ENCODE measurements at places on chromosomes 5 and 9. TPM values are rescaled to one million over a fixed set of nuclear protein-coding genes. Genes with fewer than 3 reads are reported as not detected.

GRCh38 chr5:2206293-2207108, 323.8 kb upstream of the IRX4 start:
- DNase-seq = no peak

STRBP gene
- 8.1 TPM for total RNA-seq

GRIN1 gene
- not detected for total RNA-seq

DNA sequence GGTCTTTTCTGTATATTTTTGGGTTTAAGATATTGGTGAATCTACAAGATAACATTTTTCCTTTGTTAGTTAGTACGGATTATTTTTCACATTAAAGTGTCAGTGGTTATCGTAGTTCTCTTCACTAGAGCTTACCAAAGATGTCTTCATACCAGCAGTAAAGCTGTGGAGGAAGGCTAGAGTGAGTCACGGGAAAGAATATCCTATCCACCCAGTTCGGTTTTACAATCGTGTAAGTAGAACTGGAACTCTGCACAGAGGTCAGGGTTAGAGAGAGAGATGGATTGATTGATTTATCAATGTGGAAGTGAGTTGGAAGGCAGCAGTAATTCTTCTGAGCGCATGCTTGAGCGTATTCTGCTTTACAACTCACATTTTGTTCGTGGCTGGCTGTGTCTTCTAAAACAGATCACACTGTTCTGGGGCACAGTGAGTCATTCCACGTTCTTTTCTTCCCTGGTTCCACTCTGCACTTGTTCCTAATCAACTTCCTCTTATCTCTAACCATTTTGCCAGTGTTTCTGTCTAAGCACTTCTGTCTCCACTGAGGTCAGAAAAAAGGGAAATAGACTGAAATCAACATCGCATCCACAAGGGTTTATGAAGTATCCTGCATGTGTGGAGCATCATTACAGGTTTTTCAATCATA, 86.5 kb upstream of the ARRDC3 start:
- DNase-seq = no peak

DNA sequence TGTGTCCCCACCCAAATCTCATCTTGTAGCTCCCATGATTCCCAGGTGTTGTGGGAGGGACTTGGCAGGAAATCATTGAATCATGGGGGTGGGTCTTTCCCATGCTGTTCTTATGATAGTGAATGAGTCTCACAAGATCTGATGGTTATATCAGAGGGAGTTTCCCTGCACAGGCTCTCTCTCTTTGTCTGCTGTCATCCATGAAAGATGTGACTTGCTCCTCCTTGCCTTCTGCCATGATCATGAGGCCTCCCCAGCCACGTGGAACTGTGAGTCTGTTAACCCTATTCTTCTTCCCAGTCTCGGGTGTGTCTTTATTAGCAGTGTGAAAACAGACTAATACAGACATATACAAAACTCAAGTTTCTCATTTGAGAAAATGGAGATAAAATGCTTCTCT, 139.3 kb downstream of the FBXL7 start:
- DNase-seq = no peak

DNA sequence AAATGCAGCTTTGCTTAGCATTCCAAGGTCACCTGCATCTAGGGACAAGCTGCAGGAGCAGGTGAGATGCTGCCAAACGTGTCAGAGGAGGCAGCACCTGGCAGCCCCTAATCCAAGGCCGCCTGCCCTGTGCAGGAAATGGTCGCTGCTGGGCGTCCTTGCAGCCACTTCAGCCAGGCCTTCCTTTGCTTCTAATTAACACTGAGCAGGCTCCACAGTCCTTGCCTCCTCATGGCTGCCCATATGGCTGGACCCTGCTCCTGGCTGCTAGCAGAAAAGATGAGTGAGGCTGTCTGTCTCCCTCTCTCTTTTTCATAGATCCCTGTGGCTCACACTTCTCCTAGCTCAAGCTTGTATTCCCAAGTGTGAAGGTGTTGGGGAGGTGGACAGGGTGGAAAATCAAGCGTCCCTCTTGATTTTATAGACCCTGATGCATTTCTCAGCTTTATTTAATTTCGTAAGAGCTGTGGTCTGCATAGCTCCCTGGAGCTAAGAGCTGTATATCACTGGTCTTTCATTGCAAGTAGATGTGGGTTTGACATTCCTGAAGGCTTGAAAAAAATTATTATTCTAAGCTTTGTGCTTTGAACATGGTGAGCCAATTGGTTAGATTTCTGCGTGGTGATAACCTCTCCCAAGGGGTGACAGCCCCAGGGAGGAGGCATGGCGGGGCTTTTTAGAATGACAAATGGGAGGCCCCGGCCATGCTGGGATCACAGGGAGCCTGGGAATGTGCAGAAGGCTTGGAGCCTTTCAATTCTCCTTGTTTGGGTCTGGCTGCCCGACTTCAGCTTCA, 193.8 kb downstream of the SLIT3 start:
- DNase-seq = no peak

GAS1 gene
- 12.4 TPM for total RNA-seq

MXD3 gene
- 53.3 TPM for total RNA-seq

GRCh38 chr5:127506616-127507015, 10.8 kb upstream of the PRRC1 start:
- DNase-seq = no peak

- DNase-seq = peak; percentile 42
Measured at GRCh38 chr9:76835571-76836283, 70.2 kb downstream of the PRUNE2 start.

FOXI1 gene
- 0.59 TPM for total RNA-seq

DNA sequence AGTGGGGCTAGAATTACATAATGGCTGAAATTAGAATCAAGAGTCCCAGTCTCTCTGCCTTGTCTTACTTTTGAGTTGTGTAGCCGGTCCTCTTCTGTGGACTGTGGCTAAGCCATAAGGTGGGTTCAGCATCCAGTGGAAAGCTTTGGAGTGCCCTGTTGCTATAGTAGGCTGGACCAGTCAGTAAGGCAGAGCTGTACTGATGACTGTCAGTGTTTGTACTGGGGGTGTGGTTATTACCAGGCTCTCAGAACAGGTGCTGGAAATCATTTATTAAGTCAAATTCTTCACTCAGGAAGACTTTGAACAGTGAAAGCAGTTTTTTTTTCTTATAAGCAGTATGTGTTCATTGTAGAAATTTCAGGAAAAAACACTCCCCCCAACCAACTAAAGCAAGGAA, 129.4 kb downstream of the ZSWIM6 start:
- no peak for DNase-seq

SPINK1 gene
- total RNA-seq = not detected

CER1 gene
- not detected for total RNA-seq

DNA sequence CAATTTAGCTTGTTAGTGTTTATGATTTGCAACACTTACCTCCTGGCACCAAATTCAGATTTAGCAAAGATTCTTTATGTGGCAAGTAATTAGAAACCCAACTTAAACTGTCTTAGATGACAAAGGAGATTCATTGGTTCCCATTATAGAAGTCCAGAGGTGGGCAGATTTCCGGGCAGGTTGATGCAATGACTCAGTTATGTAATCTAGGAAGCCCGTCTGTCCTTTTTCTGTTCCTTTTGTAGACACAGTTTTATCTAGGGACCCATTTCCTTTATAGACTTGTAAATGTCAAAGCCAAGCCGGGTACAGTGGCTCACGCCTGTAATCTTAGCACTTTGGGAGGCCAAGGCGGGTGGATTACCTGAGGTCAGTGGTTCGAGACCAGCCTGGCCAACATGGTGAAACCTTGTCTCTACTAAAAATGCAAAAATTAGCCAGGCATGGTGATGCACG, 20.3 kb upstream of the ANKRD33B start:
- DNase-seq = no peak

- DNase-seq = peak; percentile 89
Measured at GRCh38 chr5:53874409-53874808, 314.0 kb downstream of the NDUFS4 start.

DNA sequence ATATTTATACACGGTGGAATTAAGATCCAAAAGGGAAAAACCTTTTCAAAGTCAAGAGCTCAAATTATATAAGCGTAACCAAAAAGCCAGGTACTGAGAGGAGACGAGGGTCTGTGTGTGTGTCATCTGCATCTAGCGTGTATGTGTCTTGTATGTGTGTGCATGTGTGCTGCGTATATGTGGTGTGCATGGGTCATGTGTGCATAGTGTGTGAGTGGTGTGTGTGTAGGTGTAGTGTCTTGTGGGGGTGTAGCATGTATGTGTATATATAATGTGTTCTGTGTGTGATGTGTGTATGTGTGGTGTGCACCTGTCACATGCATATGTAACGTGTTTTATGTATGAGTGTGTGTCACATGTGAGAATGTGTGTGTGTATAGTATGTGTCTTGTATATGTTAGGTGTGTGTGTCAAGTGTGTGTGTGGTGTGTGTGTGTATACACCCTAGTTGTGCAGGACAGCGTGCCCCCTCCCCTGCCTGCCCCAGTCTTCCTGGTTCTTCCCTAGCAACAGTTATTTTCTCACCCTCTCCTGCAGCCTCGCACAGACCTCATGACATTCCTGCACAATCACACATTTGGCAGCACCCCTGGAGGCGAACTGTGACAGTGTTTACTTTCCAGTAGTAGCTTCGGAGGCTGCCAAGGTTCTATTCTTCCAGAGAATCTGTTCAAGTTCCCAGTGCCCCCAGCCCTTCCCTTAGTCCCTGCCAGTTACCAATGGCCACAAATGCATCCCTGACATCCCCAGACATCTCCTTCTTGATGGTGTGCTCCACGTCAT, 27.1 kb upstream of the TNIP1 start:
- peak; percentile 81 for DNase-seq

SNCAIP gene
- total RNA-seq = not detected

- DNase-seq = no peak
Measured at GRCh38 chr5:61277190-61277589, 54.9 kb upstream of the ZSWIM6 start.

DNA sequence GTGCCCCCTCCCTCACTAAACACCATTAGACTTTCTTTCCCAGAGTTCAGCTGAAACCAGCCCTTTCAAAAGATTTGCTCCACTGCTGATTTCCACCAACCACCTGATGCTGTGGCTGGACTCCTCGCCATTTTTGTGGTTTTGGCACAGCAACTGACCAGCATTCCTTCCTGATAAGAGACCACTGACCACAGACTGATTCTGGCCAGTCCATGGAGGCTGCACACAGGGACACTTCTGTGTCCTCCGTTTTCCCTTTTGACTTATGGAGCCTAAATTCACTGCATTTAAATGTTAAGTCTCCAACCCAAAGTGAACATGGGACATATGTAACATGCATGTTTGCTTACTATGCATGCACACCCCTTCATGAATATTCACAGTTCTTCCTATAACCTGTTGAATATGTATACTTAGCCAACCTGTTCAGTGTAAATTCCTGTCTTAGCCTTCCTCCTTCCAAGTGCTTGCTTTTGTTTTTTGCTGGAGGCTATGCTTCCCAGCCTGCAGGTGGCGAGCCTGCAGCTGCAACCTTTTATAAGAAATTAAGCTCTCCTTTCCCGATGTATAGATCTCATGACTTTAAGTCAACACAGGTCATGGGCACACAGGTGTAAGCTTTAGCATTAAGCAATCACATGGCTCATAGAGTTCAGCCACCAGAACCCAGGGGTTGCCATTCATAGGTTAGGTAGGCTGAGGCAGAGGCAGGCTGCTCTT, 78.7 kb downstream of the ACTL7B start:
- no peak for DNase-seq
